Fibroblast of villous mesenchyme (primary cell): ENCODE measurements at places on chromosomes 5 and 9. TPM values are rescaled to one million over a fixed set of nuclear protein-coding genes. Genes with fewer than 3 reads are reported as not detected.

ANKRD34B gene
- not detected in 2 replicates for total RNA-seq

DEPDC1B gene
- total RNA-seq: 5.2 and 8.6 TPM in 2 replicates

ZNF622 gene
- total RNA-seq: 44.0 and 47.4 TPM in 2 replicates

UBAP1 gene
- 38.3 and 51.0 TPM in 2 replicates for total RNA-seq

RCL1 gene
- 9.7 and 10.4 TPM in 2 replicates for total RNA-seq

SEMA5A gene
- 72.5 and 74.7 TPM in 2 replicates for total RNA-seq

IFNA6 gene
- not detected in 2 replicates for total RNA-seq

KIF27 gene
- total RNA-seq: 2.9 and 3.9 TPM in 2 replicates

HAND1 gene
- not detected in 2 replicates for total RNA-seq

HABP4 gene
- total RNA-seq: 9.9 and 10.6 TPM in 2 replicates

PALM2AKAP2 gene
- total RNA-seq: 24.5 and 31.5 TPM in 2 replicates

IFNA21 gene
- total RNA-seq: not detected in 2 replicates

GNA14 gene
- total RNA-seq: 1.3 and 6.5 TPM in 2 replicates

PCDHGA5 gene
- total RNA-seq: 1.3 and 1.9 TPM in 2 replicates

ANXA6 gene
- 501 and 537 TPM in 2 replicates for total RNA-seq

N4BP3 gene
- 0.43 and 0.64 TPM in 2 replicates for total RNA-seq

AQP3 gene
- total RNA-seq: 0.86 and 0.97 TPM in 2 replicates

PCDHA2 gene
- total RNA-seq: under 0.01 TPM in 2 replicates

RGMB gene
- 94.1 and 101 TPM in 2 replicates for total RNA-seq

TNFSF8 gene
- not detected in 2 replicates for total RNA-seq

ACOT12 gene
- not detected in 2 replicates for total RNA-seq

CARD9 gene
- 14.7 and 20.0 TPM in 2 replicates for total RNA-seq

POU5F2 gene
- 1.3 and 2.2 TPM in 2 replicates for total RNA-seq
